ENCODE measurements at places on chromosomes 2 and 18.
A peak's percentile ranks its signal among the peaks of the same experiment; 100 is the strongest.

DNA sequence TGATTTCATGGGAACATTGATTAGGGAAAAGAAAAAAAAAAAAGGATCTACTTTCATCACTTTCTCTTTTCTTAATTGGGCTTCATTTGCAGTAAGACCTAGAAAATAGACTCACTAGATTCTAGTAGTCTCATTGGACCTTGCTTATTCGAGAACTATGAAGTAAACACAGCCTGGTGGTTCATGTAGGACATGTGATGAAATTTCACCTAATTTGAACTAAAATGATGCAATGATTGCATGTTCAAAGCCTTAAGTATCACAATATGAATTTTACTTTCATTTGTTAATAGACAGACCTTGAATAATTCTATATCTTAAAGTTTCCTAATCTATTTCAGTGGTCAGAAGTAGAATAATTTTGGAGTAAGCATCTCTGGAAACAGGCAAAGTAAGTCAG, 688.9 kb upstream of the NRXN1 start:
- no peak for DNase-seq

DNA sequence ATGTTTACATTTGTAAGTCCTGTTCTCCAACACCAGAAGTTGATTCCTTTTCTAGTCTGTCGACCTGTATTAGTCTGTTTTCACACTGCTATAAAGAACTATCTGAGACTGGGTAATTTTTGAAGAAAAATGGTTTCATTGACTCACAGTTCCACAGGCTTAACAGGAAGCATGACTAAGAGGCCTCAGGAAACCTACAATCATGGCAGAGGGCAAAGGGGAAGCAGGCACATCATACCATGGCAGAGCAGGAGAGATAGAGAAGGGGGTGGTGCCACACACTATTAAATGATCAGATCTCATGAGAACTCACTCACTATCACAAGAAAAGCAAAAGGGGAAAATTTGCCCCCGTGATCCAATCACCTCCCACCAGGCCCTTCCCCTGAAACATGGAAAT, 112.8 kb upstream of the MAP3K20 start:
- DNase-seq = peak; percentile 71

DNA sequence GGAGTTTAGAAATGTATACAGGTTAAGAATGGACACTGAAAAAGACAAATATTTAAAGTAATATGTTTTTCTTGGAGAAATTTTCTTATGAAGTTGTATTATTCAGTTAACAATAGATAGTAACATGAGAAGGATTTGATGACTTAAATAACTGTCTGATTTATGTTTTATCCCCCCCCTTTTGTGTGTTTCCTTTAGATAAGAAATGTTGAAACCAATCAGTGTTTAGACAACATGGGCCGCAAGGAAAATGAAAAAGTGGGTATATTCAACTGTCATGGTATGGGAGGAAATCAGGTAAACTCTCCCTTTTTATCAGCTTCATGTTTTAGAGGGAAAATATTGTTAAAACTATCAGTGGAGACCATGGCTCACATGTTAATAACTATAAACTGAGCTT, 289.7 kb upstream of the KCNJ3 start:
- no peak for DNase-seq

DNA sequence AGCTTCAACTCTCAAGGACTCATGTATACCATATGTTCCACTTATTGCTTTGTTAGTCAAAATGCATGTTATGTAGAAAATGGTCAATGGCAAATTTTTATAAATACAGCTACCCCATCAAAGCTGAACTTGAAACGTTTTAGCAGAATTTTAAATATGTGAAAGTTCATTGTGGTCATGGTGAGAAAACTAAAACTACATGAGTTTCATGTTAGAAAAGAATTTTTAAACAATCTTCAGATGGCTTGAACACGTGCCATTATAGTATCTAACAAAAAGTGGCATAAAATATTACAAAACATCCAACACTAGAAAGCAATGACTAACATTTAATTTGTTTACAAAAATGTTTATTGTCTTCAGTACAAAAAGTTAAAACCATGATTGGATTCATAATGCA, 246.0 kb upstream of the KCNJ3 start:
- no peak for DNase-seq

DNA sequence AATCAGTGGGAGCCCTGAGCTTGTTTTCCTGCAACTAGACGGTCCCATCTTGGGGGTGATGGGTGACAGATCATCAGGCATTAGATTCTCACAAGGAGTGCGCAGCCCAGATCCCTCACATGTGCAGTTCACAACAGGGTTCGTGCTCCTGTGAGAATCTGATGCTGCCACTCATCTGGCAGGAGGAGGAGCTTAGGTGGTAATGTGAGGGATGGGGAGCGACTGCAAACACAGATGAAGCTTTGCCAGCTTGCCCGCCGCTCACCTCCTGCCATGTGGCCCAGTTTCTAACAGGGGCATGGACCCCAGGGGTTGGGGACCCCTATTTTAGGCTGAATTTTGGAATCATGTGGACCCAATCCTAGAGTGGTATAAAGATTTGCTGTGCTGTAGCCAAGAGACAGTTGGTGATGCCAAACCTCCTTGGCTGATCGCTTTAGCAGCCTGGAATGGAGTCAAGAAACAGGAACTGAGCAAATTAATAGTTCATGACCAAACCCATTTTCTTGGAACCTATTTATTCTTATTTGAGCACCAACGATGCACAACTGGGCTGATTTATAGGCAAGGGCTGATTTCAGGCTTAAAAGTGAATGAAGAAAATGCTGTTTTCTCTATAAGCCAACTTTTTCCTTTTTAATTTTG, 25.7 kb downstream of the LPIN1 start:
- no peak for DNase-seq

DNA sequence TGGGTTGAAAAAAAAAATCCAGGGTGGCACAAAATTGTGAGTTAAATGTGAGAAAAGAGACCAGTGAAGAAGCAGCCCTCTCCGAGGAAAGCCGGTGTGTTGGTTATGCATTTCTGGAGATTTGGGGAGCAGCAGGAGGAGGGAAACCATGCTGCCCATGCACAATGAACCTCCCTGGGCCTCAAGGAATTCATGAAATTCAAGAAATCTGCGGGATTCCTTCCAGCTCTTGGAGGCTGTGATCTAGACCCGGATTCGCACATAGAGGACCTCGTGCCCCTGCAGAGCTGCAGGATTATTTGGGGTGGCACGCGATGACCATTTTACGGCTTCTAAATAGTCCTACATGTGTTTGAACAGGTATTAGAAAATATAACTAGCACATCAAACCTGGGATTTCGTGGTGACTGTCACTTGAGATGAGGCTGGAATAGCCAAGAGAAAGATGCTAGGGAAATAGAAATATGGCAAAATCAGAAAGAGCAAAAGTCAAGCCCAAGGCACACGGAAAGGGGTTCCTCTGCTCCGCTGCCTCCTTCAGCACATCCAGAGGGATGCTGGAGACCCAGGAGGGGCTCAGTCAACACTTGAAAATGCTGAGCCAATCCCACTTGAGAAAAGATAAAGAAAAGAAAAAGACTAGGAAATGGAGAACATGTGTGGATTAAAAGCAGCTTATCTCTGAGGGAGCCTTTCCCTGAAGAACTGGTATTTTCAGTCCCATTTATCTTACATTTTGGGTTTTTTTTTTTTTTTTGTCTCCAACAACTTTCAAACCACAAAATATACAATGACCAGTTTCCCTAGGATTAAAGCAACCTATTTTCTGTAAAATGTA, 22.0 kb downstream of the KCTD1 start:
- DNase-seq = no peak

GRCh38 chr2:75356865-75357264, 157.5 kb upstream of the TACR1 start:
- no peak for DNase-seq

GRCh38 chr2:119468154-119468955, 36.7 kb downstream of the TMEM37 start:
- DNase-seq = no peak

GRCh38 chr2:189527812-189528592, 52.6 kb downstream of the SLC40A1 start:
- no peak for DNase-seq

DNA sequence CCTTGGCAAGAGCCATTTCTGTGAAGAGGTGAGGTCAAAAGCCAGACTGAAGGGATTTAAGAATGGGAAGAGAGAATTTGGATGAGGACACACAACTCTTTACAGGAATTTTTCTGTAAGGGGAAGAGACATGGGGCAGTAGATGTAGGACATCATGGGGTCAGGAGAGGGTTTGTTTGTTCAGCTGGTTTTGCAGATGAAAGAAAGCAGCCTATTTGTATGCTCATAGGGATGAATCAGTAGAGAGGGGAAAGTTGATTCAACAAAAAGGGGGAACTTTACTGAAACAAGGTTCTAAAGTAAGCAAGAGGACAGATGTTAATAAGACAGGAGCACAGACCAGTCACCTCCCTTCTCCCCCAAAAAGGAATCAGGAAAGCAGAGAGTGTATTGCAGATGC, 11.2 kb downstream of the SCG2 start:
- DNase-seq = no peak

GRCh38 chr2:240648650-240649275, 23.5 kb downstream of the GPR35 start:
- no peak for DNase-seq
